ENCODE measurements at places on chromosomes 5 and 9.

- DNase-seq, result no peak
Measured at GRCh38 chr9:134438195-134438788, 112.0 kb downstream of the RXRA start.

GRCh38 chr9:34171753-34172535, 6.9 kb upstream of the UBAP1 start:
- peak; percentile 91 for DNase-seq

GRCh38 chr9:5843794-5844471, 11.0 kb upstream of the ERMP1 start:
- DNase-seq, result no peak

GRCh38 chr5:93069276-93069675, 511.7 kb downstream of the NR2F1-AS1 start:
- no peak for DNase-seq

GRCh38 chr5:176793736-176794135, 16.6 kb upstream of the UNC5A start:
- DNase-seq, result no peak

DNA sequence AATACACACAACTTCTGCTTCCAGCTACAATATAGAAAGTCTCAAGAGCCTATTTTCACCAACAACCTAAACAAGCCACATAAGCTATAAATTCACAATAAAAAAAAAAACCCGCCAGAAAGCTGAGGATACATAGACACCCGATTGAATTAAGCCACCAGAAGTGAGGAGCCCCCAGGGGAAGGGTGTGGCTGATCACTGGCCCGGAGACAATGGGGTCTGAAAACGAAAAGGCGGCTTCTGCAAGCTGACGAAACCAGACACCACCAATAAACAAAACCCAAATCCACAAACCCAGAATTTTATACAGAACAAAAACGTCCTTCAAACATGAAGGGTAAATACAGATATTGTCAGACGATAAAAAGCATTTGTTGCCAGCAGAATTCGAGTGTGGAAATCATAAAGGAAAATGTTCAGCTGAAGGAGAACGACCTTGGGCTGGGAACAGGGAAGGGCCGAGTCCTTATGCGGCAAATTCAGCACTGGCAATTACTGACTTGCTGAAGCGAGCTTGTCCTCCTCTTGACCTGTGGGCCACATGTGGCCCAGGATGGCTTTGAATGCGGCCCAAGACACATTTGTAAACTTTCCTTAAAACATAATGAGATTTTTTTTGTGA, 39.6 kb upstream of the CEP72 start:
- no peak for DNase-seq

DNA sequence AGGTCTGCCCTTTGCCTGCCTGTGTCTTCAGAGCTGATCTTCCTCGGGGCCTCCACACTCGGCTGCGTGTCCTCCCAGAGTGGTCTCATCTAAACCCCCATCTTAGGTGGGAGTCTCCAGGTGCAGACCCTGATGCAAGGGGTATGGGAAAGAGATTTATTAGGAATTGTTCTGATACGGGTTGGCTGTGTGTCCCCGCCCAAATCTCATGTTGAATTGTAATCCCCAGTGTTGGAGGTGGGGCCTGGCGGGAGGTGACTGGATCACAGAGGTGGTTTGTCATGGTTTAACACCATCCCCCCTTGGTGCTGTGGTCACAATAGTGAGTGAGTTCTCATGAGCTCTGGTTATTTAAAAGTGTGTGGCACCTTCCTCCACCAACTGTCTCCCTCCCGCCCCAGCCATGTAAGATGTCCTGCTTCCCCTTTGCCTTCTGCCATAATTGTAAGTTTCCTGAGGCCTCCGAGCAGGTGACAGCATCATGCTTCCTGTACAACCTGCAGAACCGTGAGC, 208.4 kb downstream of the AOPEP start:
- no peak for DNase-seq

DNA sequence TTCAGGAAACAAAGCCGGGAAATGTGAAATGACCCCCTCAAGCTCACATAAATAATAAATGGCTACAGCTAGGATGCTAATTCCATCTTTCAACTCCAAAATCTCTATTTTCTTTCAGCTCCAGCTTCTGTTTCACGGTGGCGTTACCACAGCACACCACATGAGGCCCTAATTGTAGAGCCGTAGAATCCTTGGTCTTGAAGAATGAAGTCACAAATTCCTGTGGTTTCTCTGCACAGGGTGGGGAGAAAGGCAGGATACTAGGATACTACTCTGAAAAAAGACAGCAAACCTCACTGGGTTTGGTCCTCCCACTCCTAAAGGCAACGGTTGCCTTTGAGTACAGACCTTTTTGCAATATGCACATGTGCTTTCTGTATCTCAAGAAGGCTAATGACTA, 13.9 kb upstream of the RARS1 start:
- DNase-seq, result no peak
